ENCODE measurements at places on chromosomes 5 and 9.

DNA sequence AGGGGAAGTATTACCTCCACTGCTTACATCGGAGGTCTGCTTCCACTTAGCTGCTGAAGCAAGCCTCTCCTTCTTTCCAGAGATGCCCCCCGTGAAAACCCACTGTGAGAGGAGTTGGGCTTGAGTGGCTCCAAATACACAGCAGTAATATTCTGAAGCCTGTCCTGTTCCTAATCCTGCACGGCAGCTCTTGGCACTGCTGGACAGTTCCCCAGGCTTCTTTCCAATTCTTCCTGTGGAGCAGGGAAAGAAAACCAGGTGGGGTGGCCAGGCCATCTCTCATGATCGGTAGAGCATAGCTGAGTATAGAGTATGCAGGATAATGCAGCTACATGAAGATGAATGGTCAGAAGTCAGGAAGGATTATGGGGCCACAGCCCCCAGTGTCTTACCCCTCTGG is 335.3 kb downstream of the MARCHF11 start:
- DNase-seq: no peak

- no peak for DNase-seq
Measured at GRCh38 chr9:87670572-87671264, 55.2 kb upstream of the CTSL start.

DNA sequence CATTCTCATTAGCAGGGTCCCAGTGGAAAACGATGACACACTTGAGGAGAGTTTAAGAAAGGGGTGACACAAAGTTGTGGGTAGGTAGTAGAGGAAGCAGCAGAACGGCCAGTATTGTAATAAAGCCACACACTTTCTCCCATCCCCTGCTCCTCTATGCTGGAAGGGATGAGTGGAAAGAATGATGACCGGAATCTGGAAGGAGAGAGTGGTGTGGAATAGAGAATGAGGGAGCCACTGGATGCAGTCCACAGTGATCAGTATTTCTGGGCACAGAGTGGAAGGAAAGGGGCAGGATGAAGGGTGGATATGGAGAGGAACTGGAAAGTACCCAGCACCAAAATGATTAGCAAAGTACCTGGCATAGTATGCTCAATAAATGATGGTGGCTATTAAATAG is 133.8 kb upstream of the DAB2 start:
- DNase-seq: no peak

DNA sequence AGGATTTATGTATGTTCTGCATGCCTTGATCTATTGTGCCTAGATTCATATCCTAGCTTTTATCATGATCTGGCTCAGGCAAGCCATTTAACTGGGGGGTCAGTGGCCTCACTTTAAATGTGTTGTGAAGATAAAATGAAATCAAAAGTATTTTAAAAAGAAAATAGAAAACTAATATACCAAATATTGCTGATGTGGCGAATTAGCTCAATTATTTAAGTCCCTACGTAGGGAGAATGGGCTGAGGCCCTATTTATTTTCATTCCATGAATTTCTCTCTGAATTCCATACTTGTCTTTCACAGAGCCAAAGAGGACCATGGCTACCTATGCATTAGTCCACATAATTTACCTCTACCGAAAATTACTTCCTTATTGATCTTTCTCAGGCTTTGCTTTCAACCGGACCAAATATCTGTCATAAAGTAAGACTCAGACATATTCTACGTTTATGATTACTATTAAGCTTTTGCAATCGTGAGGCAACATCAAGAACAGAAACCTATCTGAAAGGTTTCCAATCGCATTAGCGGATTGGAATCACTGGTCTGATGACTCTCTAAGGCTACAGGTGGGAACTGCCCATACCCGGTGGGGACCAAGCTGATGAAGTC is 1.7 kb downstream of the MBLAC2 start:
- DNase-seq: no peak

DNA sequence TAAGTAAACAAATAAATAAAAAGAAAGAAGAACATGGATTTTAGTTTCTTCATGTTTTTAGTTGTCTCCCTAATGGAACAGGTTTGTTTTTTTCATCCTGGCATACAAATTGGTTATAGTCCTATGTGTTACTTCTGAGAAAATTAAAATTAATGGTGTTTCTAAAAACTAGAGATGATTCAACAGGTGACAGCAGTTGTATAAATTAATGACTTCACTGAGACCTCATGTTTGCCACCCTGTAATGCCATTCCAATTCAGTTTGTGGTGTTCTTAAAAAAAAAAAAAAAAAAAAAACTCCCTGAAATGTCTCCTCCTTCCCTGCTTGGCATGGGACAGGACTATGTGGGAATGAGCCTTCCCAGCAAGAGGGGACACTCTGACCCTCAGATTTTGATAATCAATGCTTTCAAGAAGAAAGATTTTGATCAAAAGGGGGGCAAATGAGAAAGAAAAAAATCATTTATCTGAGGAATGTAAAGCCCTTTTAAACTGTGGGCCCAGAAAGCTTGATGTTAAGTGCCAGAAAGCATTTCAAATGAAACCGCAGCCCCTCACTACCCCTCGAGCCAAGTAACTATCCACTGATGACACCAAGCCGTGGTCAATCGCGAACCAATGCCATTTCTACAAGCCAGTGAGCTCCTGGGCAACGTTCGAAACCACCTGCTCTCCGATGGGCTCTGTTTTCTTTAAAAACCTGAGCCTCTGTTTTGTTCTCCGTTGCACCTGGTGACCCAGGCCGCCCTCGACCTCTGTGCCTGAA is 941 bp downstream of the EXD3 start:
- no peak for DNase-seq

- DNase-seq: no peak
Measured at GRCh38 chr9:2677915-2678889, 39.1 kb upstream of the KCNV2 start.

DNA sequence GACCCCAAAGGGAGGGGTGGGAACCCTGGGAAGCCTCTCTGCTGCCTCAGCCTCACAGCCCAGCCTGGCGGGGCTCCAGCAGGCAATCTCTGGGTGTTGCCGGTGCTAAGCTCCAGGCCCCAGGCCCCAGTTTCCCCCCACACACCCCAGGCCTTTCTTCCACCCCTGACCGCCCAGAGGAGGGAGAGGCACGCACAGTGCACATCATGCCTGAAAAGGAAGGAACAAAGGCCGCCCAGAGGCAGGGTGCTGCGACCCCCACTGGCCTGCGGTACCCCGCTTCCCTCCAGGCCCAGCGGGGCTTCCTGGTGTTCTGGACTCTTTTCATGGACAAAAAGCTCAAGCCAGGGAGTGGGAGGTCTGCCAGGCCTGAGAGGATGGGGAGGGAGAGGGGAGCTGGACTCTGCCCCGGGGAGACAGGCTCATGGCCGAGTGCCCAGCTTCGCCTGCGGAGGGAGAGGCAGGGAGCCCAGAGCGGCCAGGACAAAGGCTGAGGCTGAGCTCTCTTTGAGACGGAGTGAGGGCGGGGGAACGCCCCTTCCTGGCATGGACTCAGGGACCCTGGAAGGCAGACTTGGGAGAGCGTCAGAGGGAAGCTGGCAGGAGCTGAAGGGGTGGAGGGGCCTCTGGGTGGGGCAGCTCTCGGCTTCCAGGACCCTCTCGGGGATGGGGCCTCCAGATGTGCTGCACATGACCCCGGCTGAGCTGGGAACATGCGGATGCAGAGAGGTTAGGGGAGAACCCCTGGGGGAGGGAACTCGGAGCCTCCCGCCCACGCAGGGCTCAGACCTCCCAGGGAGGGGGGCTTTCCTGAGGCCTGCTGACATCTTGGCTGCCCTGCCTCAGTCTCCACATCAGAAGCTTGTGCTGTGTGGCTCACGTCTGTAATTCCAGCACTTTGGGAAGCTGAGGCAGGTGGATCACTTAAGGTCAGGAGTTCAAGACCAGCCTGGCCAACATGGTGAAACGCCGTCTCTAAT is 1.8 kb upstream of the ENTPD2 start:
- DNase-seq: no peak

GRCh38 chr9:12735665-12736064 is 39.2 kb upstream of the LURAP1L start:
- DNase-seq: no peak

DNA sequence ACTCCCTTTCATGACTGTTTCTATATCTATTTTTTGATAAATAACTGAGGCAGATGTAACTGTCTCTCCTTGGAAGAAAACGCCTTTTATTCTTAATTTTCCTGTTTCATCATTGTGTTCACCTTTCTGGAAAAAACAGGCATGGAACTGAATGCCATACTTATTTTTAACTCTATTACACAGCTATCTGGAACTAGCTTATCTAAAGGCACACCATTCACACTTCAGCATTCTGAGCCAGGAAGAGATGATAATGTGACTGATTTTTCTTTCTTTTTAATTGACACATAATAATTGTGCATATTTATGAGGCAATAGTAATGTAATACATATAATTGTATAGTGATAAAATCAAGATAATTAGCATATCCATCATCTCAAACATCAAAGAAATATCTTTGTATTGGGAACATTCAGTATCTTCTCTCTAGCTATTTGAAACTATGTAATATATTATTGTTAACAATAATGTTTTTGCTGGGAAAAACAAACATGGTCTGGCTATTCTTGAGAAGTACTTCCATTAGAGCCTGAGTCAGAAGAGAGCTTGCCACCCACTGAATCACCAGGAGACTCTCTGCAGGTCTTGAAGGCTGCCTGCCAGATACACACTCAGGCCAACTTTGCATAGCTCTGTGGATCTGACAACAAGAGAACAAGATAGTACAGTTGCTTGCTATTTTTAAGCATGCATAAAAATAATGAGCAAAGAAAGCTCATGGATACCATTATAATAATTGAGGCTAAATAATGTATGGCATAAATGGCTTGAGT is 501.0 kb upstream of the EDIL3 start:
- no peak for DNase-seq

DNA sequence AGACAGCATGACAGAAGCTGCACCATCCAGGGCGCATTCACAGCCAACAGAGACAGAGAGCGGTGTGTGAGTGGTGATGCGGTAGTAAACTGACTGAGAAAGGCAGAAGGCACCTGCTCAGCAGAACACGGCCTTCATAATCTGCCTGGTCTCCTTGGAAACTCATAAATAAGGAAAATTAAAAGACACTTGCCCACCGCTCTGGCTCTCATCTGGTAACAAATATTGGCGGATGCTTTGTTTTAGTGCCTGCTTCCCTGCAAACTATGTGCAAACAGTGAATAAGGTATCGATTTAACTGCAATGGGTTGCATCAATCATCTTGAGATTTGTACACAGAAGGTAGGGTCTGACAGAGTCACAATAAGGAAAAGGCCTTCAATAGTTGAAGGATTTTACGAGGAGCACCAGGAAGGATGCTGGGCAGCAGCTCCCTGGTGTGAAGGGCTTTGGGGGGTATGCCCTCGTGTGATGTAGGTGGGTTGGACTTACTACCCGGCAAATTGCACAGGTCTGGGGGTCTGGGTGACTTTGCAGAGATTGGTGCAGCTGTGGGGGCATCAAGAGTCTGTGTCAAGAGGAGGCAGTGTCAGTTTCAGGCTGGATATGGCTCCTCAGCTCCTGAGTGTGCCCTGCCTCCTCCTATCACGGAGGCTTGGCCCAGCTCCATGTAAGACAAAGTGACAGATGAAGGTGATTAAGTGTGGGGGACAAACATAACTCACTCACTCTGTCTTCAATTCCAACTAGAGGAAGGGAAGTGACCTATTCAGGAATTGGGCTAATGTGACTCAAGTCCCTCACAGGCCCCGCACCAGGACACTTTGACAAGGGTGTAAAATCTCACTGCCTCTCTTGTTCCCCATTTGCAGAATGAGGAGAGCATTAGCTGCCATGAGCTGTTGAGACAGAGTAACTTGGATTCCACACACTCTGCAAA is 166.7 kb downstream of the ICE1 start:
- no peak for DNase-seq

DNA sequence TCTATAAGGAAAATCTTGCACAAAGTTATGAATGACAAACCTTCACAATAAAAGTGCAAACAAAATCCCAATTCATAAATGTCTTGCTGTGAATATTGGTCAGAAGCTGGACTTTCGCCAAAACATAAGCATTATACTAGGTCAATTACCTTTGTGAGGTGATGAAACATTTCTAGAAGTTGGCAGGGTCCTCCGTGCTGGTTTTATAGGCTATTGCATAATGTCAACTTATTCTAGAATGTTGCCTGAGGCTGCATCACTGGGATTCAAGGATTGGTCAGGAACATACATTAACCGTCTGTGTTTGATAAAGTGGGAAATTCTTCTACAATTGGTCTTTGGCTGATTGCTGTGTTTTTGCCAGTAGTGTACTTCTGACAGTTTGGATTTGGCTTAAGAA is 49.8 kb upstream of the PALM2AKAP2 start:
- DNase-seq: no peak

DNA sequence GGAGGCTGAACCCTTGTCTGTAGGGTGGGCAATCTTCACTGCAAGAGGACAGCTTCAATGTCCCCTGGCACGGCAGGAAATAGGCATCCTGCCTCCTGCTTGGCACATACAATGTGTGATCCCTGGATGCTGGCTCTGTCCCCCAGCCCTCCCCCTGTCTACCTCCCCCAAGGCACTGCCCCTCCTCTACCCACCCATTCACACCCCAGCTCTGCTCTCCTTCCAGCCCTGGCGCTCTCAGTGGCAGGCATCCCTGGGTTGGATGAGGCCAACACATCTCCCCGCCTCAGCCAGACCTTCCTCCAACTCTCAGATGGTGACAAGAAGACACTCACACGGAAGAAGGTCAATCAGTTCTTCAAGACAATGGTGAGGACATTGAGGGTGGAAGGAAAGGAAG is 24.1 kb upstream of the FOXI1 start:
- DNase-seq: no peak

DNA sequence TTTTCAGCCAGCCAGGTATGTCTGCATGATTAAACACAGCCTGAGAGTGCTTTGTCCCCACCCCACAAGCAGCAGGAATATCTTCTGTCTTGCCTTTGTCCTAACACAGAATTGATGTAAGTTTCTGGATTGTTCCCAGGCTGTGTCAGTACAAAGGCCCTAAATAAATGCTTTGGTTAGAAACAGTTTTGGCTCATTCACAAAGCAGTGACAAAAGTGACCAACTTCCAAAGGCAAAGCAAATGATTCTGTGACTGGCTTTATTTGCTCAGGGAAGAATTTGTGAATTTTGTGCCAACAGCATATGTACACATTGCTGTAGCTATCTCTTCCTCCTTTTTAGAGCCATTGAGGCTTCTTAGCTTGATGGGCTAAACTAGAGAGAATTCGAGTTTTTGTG is 133.7 kb downstream of the PLPPR1 start:
- no peak for DNase-seq

GRCh38 chr9:133362359-133363044 is 6.2 kb downstream of the SURF2 start:
- DNase-seq: no peak

- no peak for DNase-seq
Measured at GRCh38 chr5:30802961-30803705, 390.4 kb upstream of the CDH6 start.

- no peak for DNase-seq
Measured at GRCh38 chr5:176614805-176615478, 5.0 kb upstream of the GPRIN1 start.

Data from type B pancreatic cell (in vitro differentiated cells).